ENCODE measurements at places on chromosomes 1 and 21.

DNA sequence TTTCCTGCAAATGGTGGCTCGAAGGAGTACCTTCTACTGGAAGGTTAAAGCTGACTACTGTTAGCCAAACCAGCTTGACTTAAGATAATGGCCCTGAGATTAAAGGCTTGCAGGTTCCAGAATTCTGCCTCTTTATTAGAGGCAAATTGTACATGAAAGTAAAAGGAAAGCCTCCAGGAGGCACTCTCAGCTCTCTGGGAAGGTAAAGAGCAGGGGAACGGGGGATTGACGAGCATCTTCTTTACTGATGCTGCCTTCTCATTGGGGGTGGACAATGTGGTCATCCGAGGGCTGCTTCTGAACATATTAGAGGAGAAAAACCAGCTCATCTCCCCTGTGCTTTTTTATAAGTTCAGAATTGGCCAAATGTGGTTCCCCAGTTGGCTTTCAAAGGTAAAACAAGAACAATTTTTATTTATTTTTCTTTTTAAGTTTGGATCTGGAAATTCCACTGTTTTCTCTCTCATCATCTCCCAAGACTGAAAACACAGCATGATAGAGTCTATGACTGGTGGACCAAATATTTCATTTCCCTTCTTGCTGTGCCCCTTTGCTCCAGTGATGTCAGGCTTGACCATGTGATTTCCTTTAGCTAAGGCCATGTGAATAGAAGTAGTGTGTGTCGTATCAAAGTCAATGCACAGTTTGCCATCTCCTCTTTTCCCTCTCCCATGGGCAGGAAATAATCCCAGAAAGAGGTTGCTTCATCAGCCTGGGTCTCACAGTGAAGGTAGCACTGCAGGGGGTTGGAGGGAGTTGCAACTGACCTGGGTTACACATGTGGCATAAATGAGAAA is 292.7 kb downstream of the PRDM2 start:
- no peak for DNase-seq

GRCh38 chr1:94597701-94598100 is 56.1 kb upstream of the F3 start:
- DNase-seq = no peak

- no peak for DNase-seq
Measured at GRCh38 chr1:203596673-203597210, 29.9 kb upstream of the ATP2B4 start.

GRCh38 chr1:154497026-154497806 is 4.8 kb upstream of the TDRD10 start:
- DNase-seq = no peak

- no peak for DNase-seq
Measured at GRCh38 chr1:6154525-6155319, 25.4 kb downstream of the CHD5 start.

DNA sequence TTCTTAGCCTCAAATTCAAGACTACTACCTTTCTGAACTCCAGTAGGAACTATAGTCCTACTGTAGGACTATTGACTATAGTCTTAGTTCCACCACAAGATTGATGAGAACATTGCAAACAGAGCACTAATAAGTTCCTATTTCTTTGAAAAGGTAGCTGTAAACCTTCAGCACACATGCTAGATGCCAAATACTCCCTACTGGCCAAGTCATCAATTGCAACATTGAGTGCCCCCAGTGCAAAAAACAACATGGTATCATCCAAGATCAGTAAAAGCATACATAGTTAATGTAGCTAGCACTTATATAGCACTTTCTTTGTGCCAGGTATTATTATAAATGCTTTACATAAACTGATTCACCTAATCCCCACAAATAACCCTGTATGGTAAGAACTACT is 99.8 kb downstream of the MRPL39 start:
- DNase-seq = no peak

DNA sequence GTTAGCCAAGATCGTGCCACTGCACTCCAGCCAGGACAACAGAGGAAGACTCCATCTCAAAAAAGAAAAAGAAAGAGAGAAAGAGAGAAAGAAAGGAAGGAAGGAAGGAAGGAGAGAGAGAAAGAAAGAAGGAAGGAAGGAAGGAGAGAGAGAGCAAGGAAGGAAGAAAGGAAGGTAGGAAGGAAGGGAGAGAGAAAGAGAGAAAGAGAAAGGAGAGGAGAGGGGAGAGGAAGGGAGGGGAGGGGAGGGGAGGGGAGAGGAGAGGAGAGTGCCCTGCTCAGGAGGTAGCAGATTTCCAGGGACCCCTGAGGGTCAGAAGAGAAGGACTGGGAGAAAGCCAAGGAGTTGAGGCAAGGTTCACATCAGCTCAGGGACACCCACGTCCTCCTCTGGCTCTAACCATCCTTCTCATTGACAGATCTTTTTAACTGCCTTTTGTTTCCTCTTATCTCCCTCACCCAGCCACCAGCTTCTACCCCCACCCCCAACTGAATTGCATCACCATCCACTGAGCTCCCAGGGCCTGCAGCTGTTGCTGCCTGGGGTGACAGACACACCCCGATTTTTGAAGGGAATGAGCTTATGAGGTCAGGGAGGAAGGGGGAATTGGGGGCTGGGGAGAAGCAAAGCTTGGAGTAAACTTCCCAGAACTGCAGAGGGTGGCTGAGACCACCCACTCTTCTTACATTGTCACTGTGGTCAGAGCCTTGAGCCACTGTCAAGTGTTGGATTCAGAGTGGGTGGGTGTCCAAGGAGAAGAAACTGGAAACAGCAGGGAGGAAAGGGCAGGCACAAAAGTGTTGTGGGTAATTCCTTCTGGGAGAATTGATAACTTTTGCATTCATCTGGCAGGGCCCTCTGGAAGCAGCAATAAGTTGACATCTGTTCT is 91.6 kb downstream of the GLUL start:
- DNase-seq = no peak

DNA sequence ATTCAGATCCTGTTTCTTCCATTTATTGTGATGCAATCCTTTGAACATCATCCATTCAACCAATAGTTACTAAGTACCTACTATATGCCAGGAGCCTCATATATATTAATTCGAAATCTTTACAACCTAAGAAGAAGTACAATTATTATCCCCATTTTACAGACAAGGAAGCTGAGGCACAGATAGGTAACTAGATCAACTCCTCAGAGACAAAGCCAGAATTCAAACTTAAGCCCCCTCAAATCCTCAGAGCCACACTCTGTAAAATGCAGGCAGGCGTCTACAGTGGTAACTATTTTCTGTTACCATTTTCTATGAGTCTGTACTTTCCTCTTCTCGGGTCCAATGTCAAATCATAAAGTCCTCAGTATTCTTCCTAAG is 107.9 kb downstream of the SLC45A1 start:
- no peak for DNase-seq

GRCh38 chr1:17922833-17923232 is 167.7 kb downstream of the ACTL8 start:
- DNase-seq = no peak

GRCh38 chr1:65357291-65357960 is 48.1 kb downstream of the DNAJC6 start:
- no peak for DNase-seq

- no peak for DNase-seq
Measured at GRCh38 chr1:162165528-162165927, 96.0 kb downstream of the NOS1AP start.

DNA sequence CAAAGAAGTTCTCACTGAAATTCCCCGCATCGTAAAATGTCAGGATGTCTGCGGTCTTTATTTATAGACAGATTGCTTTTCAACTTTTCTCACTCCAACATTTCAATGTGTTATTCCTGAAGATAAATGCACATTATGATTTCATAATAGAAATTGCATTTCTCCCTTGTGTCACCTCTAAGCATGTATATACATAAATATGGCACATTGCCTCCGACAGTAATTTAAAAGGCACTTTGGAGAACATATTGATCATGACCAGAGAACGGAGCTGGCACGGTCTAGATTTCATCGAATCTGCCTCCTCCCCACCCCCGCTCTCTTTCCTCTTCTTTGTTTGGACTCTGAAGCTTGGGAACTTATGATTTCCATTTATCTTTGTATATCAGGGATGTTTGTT is 54.9 kb upstream of the IGSF21 start:
- no peak for DNase-seq

- DNase-seq = no peak
Measured at GRCh38 chr1:237927198-237927597, 36.5 kb upstream of the ZP4 start.

GRCh38 chr1:179079113-179079761 is 2.6 kb upstream of the TOR3A start:
- DNase-seq = no peak

DNA sequence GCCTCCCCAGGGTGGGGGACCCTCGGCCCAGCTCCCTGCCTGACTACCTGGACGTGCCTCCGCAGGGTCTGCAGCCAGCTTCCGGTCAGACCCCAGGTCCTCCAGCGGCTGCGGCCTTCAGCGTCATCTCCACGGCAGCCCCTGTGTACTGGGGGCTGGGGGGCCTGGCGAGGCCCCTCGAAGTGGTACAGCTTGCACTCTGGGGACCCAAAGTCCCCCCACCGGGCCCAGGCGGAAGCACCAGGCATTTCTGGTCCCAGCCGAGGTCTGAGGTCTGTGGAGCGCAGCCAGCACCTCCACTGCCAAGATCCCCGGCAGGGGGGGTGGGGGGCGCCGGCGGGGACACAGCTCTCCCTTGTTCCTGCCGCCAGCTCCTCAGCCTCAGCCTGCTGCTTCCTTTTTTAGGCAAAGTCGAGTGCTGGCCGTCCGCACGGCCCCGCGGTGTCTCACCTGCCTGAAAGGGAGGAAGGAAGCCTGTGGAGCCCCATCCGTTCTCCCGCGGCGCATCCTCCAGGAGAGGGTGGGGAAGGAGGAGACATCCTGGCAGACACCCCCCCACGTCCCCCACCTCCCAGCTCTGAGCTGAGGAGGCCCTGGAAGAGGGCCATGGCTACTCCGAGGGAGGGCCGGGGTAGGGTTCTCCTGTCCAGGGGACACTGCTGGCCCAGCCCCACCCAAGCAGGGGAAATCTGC is 1.2 kb upstream of the VWA1 start:
- no peak for DNase-seq

- DNase-seq = no peak
Measured at GRCh38 chr1:8016210-8016894, 9.8 kb downstream of the ERRFI1 start.

- DNase-seq = no peak
Measured at GRCh38 chr1:28815533-28816185, 3.7 kb downstream of the OPRD1 start.

GRCh38 chr1:200448034-200448762 is 38.4 kb upstream of the ZNF281 start:
- DNase-seq = no peak

DNA sequence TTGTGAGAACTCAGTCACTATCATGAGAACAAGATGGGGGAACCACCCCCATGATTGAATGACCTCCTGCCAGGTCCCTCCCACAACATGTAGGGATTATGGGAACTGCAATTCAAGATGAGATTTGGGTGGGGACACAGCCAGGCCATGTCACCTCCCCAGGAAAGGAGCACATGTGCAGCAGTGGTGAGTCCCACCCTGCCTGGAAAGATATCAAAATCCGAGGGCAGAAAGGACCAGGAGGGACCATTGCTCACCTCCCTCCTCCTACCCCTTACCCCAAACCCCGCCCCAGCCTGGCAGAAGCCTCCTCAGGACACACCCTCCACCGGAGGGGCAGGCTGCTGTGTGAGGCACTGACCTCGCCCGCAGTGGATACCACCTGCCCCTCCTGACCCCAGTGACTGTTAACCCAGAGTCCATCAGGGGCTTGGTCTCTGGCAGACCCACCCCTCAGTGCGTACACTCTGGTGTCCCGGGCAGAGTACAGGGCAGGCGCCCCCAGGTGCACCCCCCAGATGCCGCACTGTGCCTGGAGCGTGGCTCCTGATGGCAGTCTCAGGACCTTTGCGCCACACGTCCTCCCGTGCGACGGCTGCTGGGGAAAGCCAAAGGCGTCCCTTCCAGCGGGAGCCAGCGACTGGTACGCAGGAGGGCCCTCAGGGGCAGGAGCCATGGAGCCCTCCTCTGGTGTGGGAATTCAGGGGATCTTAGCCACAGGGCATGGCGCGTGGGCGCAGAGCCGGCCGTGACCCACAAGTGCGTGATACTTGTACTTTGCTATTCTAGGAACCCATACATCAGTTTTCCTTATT is 20.9 kb downstream of the PDXK start:
- DNase-seq = no peak

GRCh38 chr1:62117018-62117750 is 77.5 kb upstream of the L1TD1 start:
- no peak for DNase-seq

DNA sequence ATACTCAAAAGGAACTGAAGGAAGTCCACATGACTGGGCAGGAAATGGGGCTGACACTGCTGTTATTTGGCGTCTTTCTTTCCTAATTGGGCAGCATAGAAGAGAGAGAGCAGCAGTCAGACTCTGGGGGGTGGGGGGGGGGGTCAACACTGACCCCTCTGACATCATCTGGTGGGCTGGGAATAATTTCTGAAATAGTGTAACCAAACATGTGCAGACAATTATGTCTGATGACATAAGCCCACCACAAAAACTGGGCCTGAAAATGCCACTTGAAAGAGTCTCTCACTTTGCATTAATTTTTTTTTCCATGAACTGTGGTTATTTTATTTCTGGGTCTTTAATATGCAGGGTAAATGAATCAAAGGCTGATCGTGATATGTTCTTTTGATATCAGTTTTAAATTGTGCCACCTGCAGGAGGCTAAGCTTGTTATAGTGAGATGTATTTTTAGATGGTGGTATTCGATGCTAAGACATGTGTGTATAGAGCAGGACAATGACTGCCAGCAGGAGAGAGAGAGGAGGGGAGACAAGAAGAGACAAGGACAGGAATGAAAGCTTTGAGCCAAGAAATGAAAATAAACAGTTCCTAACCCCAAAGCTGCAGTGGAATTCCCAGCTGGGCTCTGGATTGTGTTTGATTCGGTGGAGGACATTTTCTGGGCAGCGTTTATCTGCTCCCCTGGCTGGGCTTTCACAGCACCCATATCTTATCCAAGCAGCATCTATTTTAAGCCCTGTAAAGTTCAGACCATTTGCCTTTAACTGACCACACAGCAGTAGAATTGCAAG is 264.7 kb downstream of the PBX1 start:
- DNase-seq = no peak

- DNase-seq = no peak
Measured at GRCh38 chr21:44423941-44424607, 31.2 kb upstream of the LRRC3 start.

DNA sequence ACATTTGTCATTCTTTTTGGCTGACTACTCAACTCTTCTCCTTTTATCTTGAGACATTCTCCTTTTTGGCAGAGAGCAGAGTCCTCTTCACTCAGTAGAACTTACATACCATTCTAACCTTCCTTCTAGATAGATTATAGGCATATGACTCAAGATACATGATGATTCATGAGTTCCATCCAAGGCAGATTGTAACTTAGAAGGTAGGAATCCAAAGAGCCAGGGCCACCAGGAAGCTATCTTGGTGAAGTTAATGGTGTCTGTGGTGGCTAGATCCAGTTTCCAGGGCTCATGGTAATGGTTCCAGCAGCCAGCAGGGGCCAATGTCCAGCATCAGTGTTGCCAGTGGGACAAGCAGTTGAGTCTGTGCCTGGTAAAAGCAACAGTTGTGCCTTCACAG is 76.1 kb upstream of the KIAA0040 start:
- DNase-seq = no peak

DNA sequence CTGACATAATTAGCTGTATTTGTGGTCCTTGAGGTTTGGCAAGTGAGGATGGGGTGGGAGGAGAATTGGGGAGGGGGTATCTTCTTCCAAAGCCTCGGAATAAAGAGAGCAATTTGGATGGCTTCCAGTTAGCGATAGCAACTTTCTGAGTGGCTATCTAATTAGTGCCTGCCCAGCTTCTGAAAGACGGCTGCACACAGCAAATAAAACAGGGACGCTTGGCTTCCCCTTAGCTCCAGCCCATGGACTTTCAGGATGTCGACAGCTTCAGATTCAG is 31.1 kb downstream of the KLHDC7A start:
- DNase-seq = no peak

- no peak for DNase-seq
Measured at GRCh38 chr1:8943498-8944405, 1.9 kb upstream of the CA6 start.
